ENCODE measurements at places on chromosomes 5 and 9. TPM values are rescaled to one million over a fixed set of nuclear protein-coding genes. Genes with fewer than 3 reads are reported as not detected.

GRCh38 chr5:143874312-143874711 lies 62.4 kb downstream of the HMHB1 start:
- H3K27me3 ChIP-seq = no peaks in the 10 kb centered on the region
- H3K36me3 ChIP-seq = no peaks in the 10 kb centered on the region
- no peak overlapping the region for H3K27ac ChIP-seq

DNA sequence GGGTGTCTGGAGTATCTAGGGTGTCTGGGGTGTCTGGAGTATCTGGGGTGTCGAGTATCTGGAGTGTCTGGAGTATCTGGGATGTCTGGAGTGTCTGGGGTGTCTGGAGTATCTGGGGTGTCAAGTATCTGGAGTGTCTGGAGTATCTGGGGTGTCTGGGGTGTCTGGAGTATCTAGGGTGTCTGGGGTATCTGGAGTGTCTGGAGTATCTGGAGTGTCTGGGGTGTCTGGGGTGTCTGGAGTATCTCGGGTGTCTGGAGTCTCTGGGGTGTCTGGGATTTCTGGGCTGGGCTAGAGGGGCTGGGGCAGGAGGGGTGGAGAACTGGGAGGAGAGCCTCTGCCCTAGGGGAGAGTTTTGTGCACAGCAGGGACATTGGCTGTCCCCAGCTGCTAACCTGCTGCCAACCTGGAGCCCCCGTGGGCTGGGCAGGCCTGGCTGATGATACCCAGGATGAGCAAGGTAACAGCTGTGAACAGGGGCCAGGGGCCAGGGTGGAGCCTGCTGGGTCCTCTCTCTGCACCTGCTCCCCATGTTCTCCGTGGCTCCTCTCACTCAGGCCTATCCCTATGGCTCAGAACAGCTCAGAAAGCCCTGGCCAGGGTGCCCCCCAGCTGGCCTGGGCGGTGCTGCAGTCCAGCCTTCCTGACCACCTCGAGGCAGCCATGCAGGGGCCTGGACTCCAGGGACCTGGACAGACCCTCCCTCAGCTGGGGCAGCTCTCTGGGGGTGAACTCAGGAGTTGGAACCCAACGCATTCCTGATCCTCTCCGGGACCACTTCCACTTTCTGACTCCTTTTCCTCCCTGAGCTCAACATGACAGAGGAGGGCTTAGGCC lies 29.9 kb downstream of the LHX3 start:
- H3K27me3 ChIP-seq = peaks cover 7% of the 10 kb centered on the region
- no peaks in the 10 kb centered on the region for H3K36me3 ChIP-seq
- no peak overlapping the region for H3K27ac ChIP-seq
- no peaks in the 10 kb centered on the region for H3K4me1 ChIP-seq
- DNase-seq = no peak

The RANBP17 gene
- not detected for total RNA-seq

The ZNF474 gene
- not detected for total RNA-seq

GRCh38 chr9:112404508-112404932 lies 24.6 kb downstream of the HSDL2 start:
- H3K36me3 ChIP-seq = peaks cover 3% of the 10 kb centered on the region
- H3K4me1 ChIP-seq = no peaks in the 10 kb centered on the region
- no peak overlapping the region for H3K4me3 ChIP-seq

The TLR4 gene
- not detected for total RNA-seq
